ENCODE measurements at places on chromosomes 12 and 14.

DNA sequence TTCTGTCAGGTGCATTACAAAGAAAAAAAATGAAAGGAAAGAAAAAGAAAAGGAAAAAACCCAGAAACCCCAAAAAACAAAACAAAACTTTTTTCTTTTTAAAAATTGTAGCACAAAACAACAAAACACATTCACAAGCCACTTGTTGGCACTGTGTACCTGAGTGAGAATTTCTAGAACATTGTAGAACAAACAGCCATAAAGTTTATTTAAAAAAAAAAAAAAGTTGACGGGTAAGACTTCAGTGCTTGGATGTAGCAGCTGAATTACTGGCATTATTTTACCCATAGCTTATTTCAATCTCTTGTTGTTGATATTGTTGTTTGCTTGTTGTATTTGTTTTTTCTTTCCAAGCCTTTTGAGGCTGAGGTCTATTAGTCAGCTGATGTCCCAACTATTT lies 415.8 kb downstream of the SOX5 start:
- no peak for DNase-seq

DNA sequence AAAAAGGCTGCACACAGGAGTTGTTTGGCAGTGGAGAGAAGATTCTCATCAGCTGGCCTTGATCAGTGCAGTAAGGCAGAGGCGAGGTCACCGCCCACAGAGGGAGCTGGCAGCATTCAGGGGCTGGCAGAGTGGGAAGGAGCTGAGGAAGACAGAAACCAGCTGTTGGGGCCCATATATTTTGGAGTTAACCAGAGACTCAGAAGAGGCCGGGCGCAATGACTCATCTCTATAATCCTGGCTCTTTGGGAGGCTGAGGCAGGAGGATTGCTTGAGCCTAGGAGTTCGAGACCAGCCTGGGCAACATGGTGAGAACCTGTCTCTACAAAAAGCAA lies 17.7 kb downstream of the SMCO2 start:
- no peak for DNase-seq

GRCh38 chr12:15494329-15495046 lies 172.2 kb downstream of the PTPRO start:
- no peak for DNase-seq

GRCh38 chr12:65432114-65432513 lies 153.6 kb downstream of the MSRB3 start:
- DNase-seq = no peak

- no peak for DNase-seq
These were observed at the start of gene ABCC9 for GRCh38 chr12:21940549-21941505. Gene ABCC9 (minus strand): TSS chr12:21941426. CDS start chr12:21936674, 4,752 bp downstream.

DNA sequence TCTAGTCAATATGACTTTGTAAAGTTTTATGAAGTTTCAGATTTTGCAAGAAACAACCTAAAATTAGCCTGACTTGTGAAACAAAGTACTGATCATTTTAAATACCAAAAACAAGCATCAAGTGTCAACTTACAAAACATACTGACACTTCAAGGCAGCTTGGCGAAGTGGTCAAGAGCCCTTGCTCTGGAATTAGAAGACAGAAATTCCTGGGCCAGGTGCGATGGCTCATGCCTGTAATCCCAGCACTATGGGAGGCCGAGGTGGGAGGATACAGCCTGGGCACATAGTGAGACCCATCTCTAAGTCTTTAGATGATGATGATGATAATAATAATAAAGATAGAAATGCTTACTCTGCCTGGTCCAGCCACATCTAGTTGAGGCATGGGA lies 45.4 kb upstream of the NR2C1 start:
- no peak for DNase-seq

DNA sequence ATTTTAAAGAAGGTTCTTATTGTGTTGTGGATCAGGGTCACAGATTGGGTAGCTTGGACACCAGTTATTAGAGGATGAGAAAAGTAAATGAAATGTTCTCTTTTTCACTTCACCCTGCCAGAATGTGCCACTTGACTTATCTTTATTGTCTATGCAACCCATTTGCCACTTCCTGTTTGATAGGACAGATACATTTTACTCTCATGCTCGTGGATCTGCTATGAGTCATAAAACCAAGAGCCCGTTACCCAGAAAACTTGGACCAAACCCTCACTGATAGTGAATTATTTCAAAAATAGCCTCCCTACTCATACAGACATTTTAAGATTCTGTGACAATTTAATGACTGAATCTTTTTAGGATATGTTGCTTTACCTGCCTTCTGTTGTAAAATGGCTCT lies 1.8 kb downstream of the ISCA2 start:
- DNase-seq = no peak

DNA sequence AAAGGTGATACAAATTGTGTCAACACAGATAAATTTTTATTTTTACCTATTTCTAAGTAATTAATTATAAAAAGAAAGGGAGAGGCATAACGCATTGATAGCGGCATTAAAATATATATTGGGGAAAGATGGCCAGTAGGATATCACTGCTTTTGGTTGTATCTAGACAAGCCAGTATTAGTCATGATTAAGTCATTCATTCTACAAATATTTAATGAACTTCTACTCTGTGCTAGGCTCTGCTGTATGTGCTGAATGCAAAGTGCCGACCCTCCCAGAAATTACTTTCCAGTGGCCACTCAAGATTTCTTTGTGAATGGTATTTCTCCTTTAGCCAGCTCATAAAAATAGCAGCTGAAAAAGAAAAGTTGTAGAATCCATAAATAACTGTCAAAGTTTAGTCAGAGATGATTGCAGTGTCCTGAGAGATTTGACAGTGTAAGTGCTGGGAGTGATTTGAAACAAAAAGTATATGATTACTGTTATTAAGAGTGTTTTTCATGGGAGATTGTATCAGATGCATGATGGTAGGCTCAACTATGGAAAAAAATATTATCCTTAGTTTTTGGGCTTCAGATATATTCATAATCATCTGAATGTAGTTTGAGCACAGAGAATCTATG lies 133.2 kb downstream of the MGAT4C start:
- DNase-seq = no peak

GRCh38 chr14:34355584-34356263 lies 106.3 kb downstream of the SPTSSA start:
- DNase-seq = no peak

DNA sequence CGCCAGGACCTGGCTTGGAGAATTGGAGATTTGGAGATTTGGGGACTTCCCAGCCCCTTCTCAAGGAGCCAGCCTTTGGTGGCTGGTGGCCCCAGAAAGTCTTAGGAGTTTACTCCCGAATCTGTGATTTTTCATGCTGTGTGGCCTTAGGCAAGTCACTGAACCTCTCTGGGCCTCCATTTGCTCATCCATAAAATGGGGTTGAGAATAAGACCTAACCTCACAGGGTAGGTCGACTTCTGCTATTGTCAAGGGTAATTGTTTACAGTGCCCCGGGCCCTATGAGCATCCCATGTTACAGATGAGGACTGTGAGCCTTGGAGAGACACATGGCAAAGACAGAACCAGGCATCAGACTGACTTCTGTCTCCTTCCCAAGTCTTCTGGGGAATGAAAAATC lies 16.2 kb upstream of the TMEM119 start:
- DNase-seq = no peak

DNA sequence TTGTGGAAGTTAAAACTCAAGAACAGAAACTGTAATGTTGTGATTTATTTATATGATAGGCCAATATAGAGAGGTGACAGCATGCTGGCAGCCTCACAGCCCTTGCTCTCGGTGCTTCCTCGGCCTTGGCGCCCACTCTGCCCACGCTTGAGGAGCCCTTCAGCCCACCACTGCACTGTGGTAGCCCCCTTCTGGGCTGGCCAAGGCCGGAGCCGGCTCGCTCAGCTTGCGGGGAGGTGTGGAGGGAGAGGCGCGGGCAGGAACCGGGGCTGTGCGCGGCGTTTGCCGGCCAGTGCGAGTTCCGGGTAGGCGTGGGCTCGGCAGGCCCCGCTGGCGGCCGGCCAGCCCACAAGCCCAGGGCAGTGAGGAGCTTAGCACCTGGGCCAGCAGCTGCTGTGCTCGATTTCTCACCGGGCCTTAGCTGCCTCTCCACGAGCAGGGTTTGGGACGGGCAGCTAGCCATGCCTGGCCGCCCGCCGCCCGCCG lies 65.8 kb upstream of the SLC8A3 start:
- DNase-seq = no peak

- no peak for DNase-seq
These were observed 224.2 kb downstream of the LRFN5 start for GRCh38 chr14:41830714-41831406.

DNA sequence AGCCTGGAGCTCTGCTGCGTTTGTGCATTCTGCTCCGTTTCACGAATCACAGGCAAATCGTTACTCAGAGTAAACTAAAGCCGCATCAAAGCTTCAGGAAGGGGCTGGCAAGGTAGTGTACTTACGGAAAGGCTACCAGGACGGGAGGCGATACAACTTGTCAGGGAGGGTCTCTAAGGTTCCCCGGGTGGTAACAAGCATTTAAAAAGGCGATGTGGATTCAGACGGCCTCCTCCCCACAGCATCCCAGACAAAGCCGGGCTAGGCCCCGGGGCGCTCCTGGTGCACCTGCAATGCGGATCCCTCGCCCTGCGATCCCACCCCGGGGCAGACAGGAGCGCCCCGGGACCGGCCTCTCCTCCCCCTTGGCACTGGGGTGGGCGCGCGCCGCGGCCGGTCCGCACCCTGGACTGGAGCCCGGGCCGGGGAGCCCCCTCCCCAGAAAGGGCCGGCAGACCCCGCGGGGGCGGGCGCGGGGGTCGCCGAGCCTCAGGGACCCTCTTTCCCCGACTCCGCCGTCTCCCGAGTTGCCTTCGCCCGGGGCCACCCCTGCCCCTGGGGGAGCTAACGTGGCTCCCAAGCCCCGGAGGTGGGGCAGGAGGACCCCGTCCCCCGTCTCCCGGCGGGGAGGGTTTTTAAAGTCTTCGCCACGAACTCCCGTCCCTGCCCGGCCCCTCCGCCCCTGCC lies 718 bp downstream of the CCDC92 start:
- DNase-seq = peak; percentile 17

GRCh38 chr12:92973614-92974013 lies 44.5 kb upstream of the EEA1 start:
- no peak for DNase-seq

GRCh38 chr14:37901978-37902377 lies 305.7 kb upstream of the SSTR1 start:
- no peak for DNase-seq

DNA sequence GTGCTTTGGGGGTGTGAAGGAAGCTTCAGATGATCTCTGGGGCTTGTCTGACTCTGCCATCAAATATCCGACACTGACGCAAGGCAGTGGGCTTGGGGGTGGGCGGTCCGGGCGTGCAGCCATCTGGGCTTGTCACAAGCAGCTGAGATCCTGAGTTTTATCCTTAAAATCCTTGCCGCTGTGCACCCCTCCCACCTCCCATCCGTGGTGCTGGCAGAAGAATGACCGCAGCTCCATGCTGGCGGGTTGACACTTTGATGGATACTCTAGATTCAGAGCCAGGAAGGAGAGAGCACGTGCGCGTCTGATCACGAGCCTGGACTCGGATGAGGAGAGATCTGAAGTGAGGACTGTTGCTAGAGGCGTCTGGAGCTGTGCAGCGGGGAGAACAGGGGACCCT lies 3.0 kb downstream of the ZFYVE21 start:
- no peak for DNase-seq

GRCh38 chr12:124667506-124668326 lies 100.3 kb upstream of the NCOR2 start:
- no peak for DNase-seq

- DNase-seq = no peak
These were observed 13.8 kb downstream of the STON2 start for GRCh38 chr14:81386290-81386745.

DNA sequence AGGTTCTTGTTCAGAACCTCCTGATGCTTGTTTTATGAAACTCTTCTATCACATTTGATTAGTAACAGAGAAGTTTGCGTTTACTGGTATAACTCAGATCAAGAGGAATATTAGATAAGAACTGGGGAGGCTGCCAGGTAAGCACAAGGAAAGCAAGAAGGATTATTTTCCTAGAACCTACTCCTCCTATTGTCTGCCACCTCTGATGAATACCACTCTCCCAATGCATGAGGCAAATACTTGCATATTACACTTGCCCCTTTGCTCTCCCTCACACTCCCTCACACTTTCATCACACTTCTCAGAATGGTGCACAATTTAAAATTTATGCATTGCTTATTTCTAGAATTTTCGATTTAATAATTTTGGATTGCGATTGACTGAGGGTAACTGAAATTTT lies 43.6 kb downstream of the LIN7A start:
- no peak for DNase-seq

DNA sequence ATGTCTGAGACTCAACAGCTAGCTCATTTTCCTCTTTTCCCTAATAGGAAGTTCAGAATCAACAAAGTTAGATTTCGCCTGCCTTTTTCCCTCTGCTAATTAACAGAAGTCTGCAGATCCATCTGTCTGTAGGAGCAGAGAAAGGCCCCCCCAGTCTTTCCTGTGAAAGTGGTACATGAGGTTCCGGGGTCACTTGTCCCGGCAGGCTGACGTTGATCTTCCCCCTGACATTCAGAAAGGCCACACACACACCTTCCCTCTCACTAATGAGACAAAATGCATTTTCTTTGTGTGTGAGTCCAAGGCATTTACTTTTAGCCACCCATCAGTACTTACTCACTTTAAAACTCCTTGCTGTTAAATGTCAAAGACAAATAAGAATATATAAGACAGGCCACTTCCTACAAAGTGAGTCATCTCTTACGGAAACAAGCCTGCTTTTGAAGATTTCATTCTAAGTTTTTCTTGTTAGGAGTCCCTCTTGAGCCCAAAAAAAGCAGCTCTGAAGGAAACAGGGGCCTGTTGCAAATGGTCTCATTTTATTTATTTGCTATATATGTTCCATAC lies 138.7 kb downstream of the TTC7B start:
- DNase-seq = no peak

DNA sequence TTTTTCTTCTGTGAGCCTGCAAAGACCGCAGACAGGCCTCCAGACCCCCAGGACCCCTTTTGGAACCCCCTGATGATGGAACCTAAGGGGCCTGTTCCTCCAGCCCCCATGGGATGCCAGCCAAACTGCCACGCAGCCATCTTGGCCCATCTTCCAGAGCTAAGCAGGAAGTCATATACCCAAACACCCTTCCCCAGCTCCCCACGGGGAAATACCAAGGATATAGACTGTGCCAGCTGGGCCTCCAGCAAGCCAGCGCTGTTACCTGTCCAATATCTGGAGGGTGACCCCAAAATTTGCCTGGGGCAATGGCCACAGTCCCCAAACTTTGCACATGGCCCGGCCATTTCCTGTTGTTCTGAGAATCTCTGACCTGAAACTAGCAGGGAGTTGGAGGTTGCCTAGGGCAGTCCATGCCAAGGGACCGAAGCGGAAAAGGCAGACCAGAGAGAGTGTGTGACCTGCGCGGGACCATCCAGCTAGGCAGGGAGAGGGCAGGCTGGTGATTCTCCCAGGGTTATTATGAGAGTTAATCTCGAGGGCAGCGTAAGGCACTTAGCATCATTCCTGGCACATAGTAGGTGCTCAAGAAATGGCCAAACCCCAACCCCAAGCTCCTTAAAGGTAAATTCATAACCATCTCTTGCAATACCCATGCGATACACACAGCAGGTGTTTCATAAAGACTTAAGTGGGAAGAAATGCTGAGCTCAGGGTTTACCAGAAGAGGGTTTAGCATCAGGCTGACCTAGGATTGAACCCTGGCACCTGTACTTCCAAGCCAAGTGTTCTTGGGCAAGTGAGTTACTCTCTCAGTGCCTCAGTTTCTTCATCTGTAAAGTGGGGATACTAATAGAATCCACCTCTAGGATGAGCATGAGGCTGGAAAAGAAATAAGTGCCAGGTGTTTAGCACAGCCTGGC lies 2.6 kb upstream of the RASAL1 start:
- no peak for DNase-seq

Measured in activated CD8-positive, alpha-beta memory T cell treated with anti-CD3 and anti-CD28 coated beads for 48 hours (primary cell).